Thoracic aorta (tissue), 2 donors: ENCODE measurements at places on chromosomes 5 and 9. TPM values are rescaled to one million over a fixed set of nuclear protein-coding genes. Genes with fewer than 3 reads are reported as not detected.

DNA sequence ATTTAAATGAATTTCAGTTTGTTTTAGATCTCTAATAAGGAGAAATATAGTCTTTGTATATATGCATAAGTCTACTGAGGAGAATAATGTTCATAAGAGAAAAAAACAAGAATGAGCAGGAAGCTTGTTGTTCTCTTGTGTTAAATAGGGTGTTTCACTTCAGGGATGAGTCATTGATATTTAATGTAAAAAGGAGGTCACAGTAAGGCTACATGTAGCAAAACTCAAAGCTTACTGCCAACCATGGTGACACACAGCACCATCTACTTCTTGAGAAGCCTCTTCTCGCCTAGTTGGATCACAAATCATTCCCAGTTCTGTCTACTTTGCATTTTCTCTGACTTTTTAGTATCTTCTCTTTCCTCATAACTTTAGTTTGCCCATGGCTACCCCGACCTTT is 1466.0 kb upstream of the C9orf72 start:
- no peaks in the 10 kb centered on the region for H3K4me1 ChIP-seq
- H3K36me3 ChIP-seq = no peaks in the 10 kb centered on the region
- no peak for DNase-seq
- no peak overlapping the region for H3K27ac ChIP-seq
- no peaks in the 10 kb centered on the region for H3K27me3 ChIP-seq

GRCh38 chr9:87081503-87081902 is 134.2 kb upstream of the GAS1 start:
- peak overlapping the region; percentile 16 for H3K27ac ChIP-seq
- H3K36me3 ChIP-seq = no peaks in the 10 kb centered on the region
- no peak overlapping the region for H3K4me3 ChIP-seq
- H3K27me3 ChIP-seq = no peaks in the 10 kb centered on the region
- H3K4me1 ChIP-seq = peaks cover 26% of the 10 kb centered on the region
- DNase-seq = no peak

- no peaks in the 10 kb centered on the region for H3K27me3 ChIP-seq
- H3K4me3 ChIP-seq = peak overlapping the region; percentile 95
- peak overlapping the region; percentile 95 for H3K27ac ChIP-seq
These were observed 1.4 kb upstream of the C5orf15 start for GRCh38 chr5:133969654-133970324.

- no peak for DNase-seq
- H3K4me3 ChIP-seq = no peak overlapping the region
- no peaks in the 10 kb centered on the region for H3K36me3 ChIP-seq
- H3K27me3 ChIP-seq = no peaks in the 10 kb centered on the region
- peaks cover 11% of the 10 kb centered on the region for H3K4me1 ChIP-seq
These were observed 66.5 kb upstream of the TTC23L start for GRCh38 chr5:34772267-34773098.

DNA sequence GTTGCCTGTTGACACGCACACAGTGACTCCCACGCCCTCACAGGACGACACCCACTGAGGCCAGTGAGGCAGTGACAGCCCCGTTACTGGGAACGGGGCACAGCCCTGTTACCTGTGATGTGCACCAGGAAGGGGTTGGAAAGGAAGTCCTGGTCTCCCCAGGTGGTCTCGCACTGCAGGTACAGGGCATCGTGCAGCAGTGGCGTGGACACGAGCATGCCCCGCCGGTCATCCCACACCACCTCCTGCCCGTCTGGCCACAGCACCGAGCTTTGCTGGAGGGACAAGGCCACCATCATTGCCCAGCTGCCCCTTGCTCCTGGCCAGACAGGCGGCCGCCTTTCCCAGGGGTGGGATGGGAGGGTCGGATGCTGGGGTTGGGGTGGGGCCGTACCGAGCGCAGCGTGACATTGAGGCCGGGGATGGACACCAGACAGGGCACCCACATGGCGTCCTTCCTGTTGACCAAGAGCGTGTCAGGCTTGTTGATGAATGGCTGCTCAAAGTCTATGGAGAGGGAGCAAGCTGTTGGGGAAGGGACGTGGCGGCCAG is 19.5 kb downstream of the FLT4 start:
- no peaks in the 10 kb centered on the region for H3K36me3 ChIP-seq
- H3K27ac ChIP-seq = no peak overlapping the region
- no peak for DNase-seq
- H3K4me3 ChIP-seq = no peak overlapping the region
- H3K4me1 ChIP-seq = no peaks in the 10 kb centered on the region
- H3K27me3 ChIP-seq = no peaks in the 10 kb centered on the region

DNA sequence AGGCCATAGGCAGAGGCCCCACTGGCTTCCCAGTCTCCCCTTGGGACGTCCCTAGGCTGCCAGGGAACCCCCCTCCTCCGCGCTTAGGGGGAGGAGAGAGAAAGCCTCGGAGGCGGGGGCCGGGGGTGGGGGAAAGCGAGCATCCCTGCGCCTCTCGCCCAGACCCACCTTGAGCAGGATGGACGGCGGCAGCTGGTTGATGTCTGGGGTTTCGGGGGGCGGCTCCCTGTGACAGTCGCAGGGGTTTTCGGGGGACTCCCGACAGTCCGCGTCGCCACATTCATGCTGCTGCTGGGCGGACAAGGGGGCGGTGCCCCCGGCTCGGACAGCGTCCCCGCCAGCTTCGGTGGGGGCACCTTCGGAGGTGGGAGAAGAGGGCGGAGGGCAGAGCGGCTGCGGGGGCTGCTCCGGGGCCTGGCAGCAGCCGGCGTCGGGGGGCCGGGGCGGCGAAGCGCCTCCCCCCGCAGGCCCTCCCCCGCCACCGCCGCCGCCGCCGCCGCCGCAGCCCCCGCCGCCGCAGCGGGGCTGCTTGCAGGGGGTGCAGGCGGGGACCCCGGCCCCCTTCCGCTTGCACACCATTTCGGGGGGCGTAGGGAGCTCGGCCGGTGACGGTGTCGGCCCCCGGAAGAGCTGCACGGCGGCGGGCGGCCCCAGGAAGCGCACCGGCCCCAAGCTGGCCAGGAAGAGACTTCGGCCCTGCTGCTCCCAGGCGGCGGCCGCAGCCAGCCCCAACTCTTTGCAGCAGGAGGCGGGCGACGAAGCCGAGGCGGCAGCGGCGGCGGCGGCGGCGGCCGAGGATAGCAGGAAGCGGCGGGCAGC is 1.2 kb downstream of the FBXL17 start:
- no peaks in the 10 kb centered on the region for H3K36me3 ChIP-seq
- H3K27me3 ChIP-seq = no peaks in the 10 kb centered on the region
- peaks cover 33% of the 10 kb centered on the region for H3K4me1 ChIP-seq

The CCDC192 gene
- total RNA-seq = not detected
